ENCODE measurements at places on chromosomes 7 and 10.

- no peak for DNase-seq
These were observed 87.4 kb upstream of the RNF148 start for GRCh38 chr7:122790132-122790531.

DNA sequence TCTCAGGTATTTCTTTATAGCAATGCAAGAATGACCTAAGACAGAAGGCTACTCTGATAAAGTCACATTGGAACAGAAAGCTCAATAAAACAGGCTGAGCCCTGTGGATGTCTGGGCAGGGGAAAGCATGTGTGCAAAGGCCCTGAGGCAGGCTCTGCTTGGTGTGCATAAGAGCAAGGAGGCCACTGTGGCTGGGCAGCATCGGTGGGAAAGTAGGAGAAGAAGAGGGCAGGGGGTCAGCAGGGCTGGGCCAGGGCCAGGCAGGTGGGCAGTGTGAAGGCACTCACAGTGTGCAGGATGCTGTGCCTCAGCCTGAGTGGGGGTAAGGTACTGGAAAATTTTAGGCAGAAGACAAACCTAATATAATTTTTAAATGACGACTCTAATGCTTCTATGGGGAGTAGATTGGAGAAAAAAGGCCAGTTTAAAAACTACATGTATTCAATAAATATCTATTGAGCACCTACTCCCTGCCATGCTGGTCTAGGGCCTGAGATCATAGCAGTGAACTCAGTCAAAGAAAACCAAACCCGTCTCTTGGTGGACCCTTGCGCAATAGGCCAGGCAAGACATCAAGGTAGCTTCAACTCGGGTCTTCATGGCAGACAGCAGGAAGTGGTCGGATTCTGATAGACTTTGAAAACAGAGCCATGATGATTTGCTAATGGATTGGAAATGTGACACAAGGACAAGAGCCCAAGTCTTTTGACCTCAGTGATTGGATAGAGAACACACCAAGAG is 572.3 kb downstream of the TCERG1L start:
- no peak for DNase-seq

- no peak for DNase-seq
These were observed 28.3 kb downstream of the PPP1R3A start for GRCh38 chr7:113890331-113891030.

GRCh38 chr10:83909001-83909400 is 230.3 kb upstream of the GHITM start:
- DNase-seq = no peak

DNA sequence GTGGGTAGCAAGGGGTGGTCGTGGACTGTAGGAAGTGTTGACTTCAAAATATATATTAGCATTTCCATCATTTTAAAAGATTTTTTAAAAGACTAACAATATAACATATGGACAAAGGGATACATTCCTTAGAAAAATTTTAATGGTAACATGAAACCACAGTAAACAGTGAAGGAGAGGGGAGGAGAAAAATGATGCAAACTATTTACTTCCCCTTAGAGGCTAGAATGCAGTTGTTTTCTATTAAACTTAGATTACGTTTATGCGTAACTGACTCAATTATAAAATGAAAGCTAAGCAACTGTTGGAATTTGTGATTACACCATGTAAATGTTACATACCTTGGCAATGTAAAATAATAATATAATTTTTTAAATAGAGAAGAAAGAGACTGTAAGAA is 41.3 kb downstream of the CALD1 start:
- no peak for DNase-seq

- DNase-seq = no peak
These were observed 510 bp downstream of the ZSWIM8 start for GRCh38 chr10:73785721-73786511.

GRCh38 chr7:128350708-128351295 is 7.1 kb upstream of the RBM28 start:
- DNase-seq = no peak

Data from smooth muscle cell of the brain vasculature (primary cell).